ENCODE measurements at places on chromosomes 1 and 21.

DNA sequence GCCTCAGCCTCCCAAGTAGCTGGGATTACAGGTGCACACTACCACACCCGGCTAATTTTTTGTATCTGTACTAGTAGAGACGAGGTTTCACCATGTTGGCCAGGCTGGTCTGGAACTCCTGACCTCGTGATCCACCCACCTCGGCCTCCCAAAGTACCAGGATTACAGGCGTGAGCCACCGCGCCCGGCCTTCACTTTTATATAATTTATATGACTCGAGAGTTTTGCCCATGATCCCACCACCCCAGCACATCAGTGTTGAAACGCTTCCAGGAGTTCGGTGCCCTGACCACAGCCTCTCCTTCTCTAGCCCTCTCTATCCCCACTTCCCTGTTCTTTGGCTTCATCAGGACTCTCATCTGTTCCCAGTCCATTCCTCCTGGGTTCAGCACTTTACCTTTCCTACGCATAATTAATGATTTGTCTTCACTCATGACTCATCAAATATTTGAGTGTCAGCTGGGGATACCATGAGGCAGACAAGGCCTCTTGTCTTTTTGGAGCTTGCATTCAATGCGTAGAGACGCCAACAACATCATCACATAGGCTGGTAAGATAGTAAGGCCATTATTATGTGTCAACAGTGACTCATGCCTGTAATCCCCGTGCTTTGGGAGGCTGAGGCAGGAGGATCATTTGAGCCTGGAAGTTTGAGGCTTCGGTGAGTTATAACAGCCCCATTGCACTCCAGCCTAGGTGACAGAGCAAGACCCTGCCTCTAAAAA is 1.4 kb downstream of the PMF1 start:
- no peak for DNase-seq

- no peak for DNase-seq
Observed at GRCh38 chr1:162616848-162617247, 15.4 kb upstream of the DDR2 start.

GRCh38 chr1:56557746-56558145 is 21.6 kb downstream of the PLPP3 start:
- DNase-seq = no peak

DNA sequence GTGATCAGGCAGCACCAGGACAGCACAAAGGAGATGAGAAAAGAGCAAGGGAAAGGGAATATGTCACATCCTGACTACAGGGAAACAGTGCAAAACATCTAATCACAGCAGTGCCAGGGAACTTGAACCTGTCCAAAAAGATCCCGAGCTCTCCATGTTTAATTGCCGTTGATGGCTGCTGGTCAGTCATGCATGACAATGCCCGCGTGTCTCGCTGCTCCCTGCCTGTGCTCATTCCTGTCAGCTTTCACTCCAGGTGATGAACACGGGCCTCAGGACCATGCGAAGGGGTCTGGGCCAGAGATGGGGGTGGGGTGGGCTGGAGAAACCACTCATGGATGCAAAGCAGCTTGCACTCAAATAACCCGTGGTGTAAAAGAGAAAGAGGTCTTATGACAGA is 287.0 kb downstream of the GPATCH2 start:
- no peak for DNase-seq

DNA sequence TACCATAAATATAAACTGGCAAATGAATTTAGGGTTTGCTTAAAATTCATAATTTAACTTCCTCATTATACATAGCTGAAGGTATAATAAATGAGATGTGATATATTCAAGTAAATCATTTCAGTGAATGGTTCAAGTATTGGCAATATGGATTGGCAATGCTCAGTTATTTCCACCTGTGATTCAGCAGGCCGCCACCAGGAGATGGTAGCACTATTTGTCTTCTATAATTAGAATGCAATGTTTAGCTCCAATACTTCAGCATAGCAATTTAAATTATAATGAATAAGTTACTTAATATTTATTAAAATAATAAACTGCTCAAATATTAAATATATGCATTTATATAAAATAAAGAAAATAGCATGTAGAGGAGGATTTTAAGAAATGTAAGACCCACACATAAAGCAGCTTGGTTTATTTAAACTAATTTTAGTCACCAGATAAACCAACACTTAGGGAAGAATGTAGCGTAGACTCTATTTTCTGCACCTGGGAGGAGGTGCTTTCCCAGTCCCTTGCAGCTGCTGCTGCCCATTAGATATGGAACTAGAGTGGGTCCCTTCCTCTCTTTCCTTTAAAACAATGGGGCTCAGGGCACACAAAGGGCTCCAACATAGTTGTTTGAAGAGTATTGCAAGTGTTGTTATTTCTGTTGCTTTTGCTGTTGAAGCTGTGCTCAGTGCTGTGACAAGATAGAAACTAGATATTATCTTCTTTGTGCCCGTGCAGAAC is 62.1 kb downstream of the PLPPR4 start:
- DNase-seq = no peak

- peak; percentile 37 for DNase-seq
Observed at GRCh38 chr1:113226148-113226547, 153.2 kb downstream of the LRIG2 start.

- DNase-seq = no peak
Observed at GRCh38 chr1:111145542-111145941, 5.5 kb downstream of the CEPT1 start.

DNA sequence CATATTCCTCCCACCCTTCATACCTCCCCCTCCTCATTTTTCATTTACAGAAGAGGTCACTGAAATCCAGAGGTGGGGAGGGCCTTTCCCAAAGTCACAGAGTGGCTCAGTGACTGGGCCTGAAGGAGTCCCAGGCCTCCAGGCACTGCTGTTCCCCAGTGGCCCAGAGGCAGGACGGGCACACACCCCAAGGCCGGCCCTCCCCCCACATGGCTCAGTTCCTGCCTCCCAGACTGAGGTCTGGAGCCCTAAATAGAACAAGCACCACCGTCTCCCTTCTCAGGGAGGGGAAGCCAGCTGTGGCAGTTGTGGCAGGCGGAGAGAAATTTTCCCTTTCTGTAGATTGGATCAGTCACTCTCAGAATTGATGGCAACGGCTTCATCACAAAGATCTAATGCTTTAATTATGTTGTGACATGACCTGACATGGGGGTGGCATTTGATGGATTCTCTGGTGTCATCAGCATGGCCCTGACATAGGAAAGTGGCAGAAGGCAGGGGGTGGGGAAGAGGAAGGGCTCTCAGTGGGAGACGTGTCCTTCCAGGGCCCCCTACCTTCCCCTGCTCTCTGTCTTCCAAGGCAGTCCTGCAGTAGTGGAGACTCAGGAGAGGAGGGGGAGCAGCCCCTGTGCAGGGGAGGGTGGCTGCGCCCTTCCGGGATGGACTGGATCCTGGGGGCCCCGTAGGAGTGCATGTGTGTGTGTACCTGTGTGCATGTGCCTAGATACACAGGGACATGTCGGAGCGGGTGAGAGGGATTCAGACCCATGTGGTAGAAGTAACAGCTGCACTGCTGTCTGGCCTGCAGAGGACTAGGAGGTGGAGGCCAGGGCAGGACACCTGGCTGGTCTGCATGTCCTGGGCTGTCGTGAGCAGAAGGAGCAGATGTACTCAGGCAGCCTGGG is 41.2 kb upstream of the FOXO6 start:
- peak; percentile 46 for DNase-seq

- DNase-seq = no peak
Observed at GRCh38 chr1:113389359-113389952, 859 bp upstream of the MAGI3 start.

DNA sequence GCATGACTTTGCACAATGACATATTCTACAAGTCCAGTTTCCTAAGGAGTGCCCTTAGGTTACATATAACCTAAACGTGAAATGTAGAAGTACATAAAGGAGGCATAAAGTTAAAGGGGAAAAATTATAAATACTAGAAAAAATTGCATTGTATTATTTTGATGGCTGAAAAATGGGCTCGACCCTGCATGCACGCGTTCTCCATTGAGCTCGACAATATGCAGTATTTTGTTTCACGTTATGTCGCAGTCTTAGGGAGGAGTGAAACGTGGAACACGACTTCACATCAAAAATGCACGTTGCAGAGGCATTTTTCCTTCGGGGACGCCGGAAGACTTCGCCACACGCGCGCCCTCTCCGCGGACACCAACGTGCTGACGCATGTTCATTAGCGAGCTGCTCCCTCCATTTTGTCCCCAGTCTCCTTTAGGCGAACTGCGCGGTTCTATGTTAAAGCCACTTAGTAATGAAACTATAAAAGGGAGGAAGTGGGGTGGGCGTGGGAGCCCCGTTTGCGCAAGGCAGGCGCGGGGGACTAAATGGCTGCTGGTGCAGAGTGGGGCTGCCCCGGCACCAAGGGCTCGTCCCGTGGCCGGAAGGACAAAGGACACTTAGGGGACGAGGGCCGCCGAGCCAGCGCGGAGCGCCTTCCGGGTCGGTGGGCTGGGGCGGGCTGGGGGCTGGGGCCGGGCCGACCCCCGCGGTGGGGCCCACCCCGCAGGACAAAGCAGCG is 749 bp upstream of the COX20 start:
- DNase-seq = peak; percentile 90

- DNase-seq = no peak
Observed at GRCh38 chr1:24301785-24302175, 17.4 kb upstream of the GRHL3 start.

DNA sequence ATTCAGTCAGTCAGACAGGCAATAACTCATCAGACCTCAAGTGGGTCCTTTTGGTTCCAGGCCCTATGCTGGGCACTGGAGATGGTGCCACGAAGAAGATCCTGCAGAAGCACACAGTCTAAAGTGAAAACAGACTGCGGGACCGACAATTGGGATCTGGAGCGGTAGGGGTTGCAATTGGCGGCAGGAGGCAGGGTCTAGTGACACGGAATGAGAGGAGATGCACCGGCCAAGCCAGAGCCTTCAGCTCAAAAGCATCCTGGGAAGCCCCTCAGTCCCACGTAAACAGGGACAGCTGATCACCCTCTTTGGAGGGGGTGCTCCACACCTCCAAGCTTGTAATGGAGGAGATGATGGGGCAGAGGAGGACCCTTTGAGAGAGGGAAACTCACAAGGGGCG is 56.2 kb downstream of the KLHDC7A start:
- DNase-seq = no peak

DNA sequence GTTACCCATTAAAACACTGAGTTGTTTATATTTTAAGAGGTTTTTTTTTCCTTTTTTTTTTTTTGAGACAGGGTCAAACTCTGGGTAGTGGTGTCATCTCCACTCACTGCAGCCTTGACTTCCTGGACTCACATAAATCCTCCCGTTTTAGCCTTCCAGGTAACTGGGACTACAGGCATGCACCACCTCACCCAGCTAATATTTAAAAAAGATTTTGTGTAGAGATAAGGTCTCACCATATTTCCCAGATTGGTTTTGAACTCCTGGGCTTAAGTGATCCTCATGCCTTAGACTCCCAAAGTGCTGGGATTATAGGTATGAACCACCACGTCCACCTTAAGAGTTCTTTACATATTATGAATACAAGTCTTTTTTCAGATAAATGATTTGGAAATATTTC is 146.5 kb downstream of the COQ8A start:
- no peak for DNase-seq

DNA sequence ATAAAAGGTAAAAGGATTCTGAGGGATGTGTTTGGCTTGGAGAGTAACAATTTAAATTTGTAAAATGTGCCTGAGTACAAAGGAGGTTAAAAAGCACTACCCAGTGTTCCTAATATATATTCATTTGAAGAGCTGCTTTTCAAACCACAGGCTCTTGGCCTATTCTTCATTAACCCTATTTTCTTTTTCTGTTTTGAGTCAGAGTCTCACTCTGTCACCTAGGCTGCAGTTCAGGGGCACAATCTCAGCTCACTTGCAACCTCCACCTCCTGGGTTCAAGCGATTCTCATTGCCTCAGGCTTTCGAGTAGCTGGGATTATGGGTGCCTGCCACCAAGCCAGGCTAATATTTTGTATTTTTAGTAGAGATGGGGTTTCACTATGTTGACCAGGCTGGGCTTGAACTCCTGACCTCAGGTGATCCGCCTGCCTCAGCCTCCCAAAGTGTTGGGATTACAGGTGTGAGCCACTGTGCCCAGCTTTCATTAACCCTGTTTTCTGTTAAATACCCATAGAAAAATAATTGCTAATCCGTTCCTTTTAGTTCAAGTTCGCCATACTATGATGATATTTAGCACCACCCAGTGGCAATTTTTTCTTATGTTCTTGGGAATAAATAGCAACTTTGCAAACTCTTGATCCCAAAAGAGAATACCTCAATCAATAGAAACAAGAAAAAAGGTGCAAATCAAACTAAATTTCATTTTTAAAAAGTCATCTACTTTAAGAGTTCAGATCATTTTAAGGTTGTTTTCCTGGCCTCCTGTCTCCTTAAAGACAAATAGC is 30.5 kb downstream of the ZBTB8OS start:
- no peak for DNase-seq

DNA sequence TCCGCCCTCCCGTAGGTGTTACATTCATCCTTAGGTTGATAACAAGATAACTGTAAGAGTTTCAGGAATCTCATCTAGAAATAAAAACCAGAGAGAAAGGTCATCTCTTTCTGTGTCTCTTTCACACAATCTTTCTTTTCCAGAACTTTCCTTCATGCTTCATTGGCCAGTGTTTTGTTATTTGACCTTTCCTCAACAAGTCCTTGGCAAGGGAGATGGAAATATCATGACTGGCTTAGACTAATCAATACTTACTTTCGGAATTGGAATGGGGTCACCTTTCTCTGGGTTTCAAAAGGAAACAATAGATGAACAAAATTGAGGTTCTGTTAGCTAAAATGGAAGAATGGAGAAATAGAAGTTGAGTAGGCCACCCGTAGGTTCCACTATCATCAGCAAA is 72.9 kb upstream of the PPP2R5A start:
- no peak for DNase-seq

DNA sequence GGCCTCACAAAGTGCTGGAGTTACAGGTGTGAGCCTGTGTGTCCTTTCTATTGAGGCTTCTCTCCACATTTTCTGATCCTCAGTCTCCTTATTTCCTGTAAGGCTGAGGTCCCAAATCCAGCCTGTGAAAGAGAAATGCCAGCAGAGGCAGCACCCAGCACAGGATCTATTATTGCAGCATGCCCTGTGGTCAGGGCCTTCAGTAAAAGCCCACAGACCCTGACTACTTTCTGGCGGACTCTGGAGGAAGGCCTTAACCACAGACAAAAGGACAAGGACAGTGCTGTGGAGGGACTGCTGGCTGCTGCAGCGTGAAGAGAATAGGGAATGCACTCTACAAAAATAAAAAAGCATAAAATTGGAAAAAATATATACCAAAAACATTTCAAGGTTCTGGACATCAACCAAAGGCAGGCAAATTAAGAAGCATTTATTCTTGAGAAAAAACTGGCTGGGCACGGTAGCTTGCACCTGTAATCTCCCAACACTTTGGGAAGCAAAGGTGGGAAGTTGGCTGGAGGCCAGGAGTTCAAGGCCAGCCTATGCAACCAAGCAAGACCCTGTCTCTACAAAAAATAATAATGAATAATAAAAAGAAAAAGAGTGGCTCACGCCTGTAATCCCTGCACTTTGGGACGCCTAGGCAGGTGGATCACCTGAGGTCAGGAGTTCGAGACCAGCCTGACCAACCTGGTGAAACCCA is 9.4 kb upstream of the PGD start:
- no peak for DNase-seq

Measured in left cardiac atrium (tissue), 4 donors.